ENCODE measurements at places on chromosomes 3 and 15.

- no peak for DNase-seq
Measured at GRCh38 chr3:3086239-3086638, 23.9 kb downstream of the IL5RA start.

- no peak for DNase-seq
Measured at GRCh38 chr3:71210257-71211007, 373.1 kb downstream of the FOXP1 start.

GRCh38 chr3:59313365-59313764, 263.5 kb upstream of the CFAP20DC start:
- peak; percentile 24 for DNase-seq

DNA sequence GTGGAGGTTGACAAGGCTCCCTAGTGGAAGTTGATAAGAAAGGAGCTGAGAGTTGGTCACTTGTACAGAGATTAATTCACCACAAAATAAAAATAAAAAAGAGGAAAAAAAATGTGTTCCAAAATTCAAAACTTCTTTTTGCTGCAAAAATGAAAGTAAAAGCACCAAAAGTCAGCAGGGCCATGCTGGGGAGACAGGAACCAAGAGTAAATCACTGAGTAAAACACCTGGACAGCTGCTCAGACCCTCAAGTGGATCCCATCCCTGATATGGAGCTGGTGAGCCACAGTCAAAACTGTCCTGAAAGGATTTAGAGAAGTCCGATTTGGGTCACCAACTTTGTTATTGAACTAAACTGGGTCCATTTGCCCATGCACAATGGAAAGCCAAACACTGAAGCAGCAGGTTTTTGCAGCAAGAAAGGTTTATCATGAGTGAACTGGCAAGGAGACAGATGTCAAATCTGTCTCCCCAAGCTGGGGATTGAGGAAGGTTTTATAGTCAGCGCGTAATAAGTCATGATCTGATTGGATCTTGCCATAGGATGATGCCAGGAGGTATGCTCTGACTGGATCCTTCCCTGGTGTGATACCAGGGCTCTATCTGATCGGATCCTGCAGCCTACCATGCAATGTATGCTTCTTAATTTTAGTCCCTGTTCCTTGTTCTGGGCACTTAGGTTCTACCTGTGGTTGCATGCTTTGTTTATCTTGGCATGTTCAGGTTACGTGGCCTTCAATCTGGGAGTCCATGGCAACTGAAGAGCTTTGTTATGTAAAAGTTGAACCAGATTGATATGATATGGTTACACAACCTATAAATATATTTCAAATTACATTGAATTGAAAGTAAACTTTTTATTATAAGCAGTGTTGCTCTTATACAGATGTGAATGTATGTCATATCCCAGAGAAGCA, 313.2 kb downstream of the POLQ start:
- DNase-seq = no peak

GRCh38 chr3:61415201-61415600, 146.2 kb upstream of the PTPRG start:
- DNase-seq = no peak
